ENCODE measurements at places on chromosomes 4 and X.

DNA sequence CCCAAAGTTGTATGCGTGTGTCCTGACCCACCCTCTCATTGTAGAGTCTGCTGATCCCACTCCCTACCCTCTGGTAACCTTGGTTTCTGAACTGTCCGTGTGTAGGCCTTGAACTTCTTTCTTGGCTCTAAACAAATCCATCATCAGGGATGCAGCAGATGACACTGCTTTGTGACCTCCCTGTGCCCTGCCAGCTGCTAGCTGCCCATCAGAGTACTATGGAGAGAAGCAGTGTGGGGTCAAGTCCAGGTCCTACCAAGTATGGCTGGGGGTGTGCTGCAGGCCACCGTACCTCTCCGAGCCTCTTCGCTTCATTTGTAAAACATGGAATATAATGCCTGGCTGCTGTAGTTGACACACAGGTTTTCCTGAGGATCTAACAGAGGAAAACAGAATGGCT lies 183.5 kb upstream of the RBPJ start:
- no peak for DNase-seq

DNA sequence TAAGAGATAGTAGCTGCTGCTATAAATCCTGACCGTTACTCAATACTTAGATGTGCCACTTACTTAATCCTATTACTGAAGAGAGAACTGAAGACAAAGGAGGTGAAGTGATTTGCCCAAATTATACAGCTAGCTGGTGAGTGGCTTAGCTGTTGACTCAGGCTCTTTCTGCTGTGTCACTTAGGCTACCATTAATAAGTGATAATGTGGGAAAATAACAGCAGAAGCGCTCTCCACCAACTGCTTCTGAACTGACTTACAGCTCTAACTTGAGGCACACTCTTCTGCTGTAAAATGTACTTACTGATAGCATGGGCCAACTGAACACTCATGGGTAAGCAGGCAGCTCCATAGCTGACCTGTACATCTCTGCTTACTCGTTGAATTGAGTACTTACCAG lies 7.5 kb upstream of the KLHL5 start:
- DNase-seq = peak; percentile 7

DNA sequence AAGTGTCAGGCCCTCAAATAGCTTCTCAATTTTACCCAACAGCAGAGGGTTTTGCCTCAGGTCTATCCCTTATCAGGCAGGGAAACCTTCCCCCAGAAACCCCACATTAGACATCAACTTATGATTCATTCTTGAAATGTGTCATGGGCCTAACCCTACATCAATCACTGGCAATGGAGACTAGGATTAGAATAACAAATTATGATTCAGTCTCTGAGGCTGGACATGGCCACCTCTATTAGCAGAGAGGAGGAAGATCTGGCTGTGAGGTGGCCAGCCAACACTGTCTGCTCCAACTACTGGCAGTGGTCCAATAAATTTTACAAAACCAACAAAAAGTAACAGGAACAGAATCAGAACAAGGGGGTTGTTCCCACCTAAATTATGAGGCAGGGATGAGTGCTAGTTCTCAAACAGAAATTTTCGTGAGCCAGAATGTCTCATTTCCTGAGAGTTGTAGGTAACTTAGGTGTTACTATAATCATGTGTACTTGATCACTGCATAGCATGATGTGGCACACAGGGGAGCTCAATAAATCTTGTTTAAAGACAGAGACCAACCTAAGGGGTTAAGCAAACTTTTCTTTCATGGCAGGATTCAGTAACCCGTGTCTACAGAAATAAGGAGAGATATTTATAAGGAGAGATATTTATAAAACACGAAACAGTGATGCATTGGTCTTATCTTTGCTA lies 126.8 kb downstream of the NFKB1 start:
- DNase-seq = peak; percentile 38

DNA sequence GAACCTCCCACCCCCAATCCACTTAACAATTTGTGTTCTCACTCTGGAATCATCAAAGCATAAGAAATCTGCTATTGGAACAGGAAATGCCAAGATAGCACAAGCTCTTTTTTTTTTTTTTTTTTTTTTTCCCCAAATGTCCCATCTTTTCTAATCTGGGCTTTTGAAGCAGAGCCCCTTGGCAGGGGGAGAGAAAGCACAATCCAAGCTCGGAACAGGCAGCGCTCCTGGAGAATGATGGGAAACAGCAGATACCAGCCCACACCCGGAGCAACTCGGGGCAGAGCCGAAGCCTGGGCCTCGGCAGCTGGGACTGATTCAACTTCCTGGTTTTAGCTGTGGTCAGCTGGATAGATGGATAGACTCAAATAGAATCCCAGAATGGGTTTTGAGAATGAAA lies 235.1 kb downstream of the QDPR start:
- DNase-seq = no peak

DNA sequence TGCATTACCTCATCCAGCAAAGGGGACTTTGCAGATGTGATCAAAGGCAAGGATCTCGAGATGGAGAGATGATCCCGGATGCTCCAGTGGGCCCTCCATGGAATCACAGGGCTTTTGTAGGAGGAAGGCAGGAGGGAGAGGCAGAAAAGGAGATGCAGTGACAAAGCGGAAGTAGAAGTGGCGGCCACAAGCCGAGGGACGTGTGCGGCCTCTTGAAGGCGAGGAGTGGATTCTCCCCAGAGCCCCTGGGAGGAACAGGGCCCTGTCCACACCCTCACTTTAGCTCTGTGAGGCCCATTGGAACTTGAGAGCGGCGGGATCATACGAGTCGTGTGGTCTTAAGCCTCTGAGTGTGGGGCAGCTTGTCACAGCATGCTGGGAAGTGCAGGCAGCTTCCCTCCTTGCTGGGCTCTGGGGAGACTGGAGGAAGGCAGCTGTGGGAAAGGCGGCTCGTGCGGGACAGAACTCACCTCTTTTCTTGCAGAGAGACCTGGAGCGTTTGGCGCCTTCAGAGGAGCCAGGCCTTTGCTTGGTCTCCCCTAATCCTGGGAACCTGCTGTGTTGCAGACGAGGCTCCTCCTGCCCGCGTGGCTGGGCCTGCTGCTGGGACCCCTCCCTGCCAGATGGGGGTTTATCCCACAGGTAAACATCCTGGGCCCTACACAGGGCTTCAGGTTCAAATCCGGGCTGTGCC lies 10.2 kb downstream of the SH3TC1 start:
- no peak for DNase-seq

GRCh38 chr4:93348896-93349295 lies 479.7 kb upstream of the ATOH1 start:
- DNase-seq = no peak

- DNase-seq = no peak
Measured at GRCh38 chr4:38111717-38112116, 151.5 kb downstream of the PTTG2 start.

- DNase-seq = no peak
Measured at GRCh38 chrX:105564501-105564900, 257.8 kb upstream of the NRK start.

DNA sequence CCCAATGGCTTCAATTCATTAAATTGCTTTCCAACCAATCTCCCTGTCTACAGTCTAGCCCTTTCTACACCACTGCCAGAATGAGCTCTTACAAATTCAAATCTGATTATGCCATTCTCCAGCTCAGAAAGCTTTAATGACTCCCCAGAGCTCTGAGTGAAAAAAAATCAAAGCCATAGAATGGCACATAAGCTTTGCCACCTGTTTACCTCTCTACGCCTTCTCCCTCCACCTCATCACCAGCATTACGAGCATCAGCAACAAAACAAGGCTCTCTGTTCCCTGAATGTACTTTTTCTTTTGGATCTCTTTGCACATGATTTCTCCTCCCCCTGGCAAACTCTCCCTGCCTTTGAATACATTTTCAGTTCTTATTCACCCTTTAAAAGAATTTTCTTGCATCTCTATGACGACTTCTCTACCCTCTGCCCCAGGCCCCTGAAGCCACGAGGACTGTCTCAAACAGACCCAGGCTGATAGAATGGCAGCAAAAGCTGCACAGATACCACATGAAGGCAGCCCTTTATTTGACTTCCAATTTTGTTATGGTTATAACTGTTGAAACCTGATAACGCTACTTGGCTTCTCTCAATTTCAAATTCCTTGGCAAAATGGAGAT lies 516.0 kb downstream of the PCDH7 start:
- no peak for DNase-seq

- no peak for DNase-seq
Measured at GRCh38 chr4:18722748-18723191, 701.2 kb upstream of the LCORL start.

DNA sequence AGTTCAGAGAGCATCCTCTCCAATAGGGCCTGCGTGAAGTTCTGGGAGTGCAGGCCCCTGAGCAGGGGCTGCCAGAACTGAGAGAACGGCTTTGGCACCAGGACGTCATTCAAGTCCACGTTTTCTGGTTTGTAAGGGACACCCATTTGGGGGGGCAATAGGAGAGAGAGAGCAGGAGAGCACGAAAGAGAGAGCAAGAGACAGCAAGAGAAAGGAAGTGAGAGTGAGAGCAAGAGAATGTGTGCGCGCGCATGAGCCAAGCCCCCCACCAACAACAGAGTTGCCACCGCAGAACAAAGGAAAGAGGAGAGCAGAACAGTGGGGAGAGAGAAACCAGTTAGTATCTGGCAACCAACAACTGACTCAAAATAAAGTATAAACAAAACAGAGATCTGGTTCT lies 10.4 kb downstream of the LAS1L start:
- no peak for DNase-seq

DNA sequence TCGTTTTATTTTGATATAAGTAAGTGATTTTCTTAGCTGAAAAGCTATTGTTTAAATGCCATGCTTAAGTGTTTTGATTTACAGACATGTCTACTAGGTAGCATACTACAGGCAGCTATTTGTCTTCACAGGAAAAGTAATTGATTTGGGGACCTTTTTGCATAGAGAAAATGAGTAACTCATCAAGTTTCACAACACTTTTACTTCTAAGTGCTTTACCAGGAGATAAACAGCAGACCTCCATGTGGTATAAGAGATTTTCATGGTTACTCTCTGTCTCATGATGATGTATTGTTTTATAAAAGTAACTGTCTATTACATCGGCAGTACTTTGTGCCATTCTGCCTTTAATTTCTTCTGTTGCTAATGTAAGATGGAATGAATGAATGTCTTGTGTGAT lies 28.7 kb downstream of the RBPJ start:
- DNase-seq = no peak

GRCh38 chr4:76207549-76207948 lies 6.1 kb downstream of the SCARB2 start:
- DNase-seq = no peak

DNA sequence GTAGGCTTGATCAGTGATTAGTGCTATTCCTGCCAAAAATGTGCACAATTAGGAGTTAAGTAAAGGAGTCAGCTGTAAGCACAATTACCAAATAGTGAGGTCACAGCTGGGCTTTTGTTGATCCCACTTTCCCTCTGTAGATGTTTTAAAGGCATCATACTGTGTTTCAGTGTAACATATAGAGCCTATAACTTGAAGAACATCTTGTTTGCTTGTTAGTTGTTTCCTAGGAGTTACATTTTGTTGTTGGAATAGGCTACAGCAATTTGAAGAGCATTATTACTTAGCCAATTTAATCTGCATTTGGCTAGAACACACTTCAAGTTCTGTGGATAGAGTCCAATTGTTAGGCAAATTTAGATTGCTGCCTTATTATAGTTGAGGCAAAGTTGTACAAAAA lies 210.7 kb upstream of the MAD2L1 start:
- no peak for DNase-seq

Data from hematopoietic multipotent progenitor cell treated with erythropoietin and hydrocortisone succinate and interleukin-3 and kit ligand, for 8 days (in vitro differentiated cells).